Tongue (tissue), 3 donors: ENCODE measurements at places on chromosomes 5 and 9. TPM values are rescaled to one million over a fixed set of nuclear protein-coding genes. Genes with fewer than 3 reads are reported as not detected.

GRCh38 chr5:157900644-157901043 lies 41.7 kb upstream of the CLINT1 start:
- DNase-seq: no peak

- DNase-seq: no peak
These were observed 229.8 kb downstream of the FANCC start for GRCh38 chr9:95087659-95088242.

GRCh38 chr5:133807348-133807747 lies 161.1 kb downstream of the C5orf15 start:
- DNase-seq: no peak

DNA sequence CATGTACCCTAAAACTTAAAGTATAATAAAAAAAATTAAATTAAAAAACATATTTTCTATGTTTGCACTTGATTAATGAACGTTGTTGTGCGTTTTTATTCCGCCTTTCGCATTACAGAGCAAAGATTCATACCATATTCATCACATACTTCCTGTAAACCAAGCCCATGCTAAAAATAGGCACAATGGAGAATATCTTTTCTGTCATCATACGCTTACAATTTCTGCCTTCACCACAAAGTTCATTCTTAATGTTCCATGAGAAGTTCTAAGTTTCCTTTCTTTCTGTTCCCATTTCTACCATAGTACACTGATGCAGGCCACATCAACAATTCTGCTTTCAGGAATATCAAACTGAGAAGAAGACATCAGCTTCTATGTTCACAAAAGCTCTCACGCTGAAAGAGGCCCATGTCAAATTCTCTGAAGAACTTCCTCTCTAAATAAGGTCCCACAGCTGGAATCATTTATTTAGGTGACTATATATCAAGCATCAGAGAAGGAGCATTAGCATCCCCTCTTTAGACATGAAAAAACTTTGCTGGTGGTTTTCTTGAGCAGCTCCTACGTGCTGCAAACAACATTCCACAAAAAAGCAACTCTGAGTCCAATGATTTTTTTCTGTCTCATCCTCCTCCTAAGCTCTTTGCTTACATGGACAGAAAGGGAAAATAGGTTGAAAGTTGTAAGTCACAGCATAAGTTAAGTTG lies 456.4 kb downstream of the CDH10 start:
- DNase-seq: no peak

DNA sequence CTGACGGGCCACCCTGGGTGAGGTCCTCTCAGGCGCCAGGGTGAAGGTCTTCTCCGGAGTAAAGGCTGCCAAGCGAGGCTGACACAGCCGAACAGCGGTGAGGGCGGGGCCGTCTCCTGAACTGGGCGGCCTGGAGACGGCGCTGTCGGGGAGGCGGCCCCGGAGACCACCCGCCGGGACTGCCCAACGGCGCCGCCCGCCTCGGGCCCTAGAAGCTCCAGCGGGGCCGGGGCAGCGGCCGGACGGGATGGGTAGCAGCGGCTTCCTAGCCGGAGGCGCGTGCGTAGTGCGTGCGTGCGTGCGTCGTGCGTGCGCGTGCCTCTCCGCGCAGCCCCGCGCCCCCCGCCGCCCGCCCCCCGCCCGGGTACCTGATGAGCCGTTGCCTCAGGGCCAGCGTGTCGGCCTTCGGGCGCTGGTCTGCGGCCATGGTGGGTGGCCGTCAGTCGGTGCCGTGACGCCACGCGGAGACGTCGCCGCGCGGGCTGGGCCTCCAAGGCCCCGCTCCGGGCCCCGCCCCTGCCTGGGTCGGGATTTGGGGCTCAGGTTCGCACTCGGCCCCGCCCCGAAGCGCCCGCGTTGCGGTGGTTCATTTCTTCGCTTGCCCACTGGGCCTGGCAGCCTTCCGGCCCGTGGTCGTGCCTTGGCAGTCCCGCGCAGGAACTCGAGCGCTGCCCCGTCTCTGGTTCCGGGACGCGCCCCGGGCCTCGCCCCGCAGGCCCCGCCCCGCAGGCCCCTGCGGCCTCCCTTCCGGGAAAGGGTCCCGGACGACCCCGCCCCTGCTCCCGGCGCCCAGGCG lies at the start of gene PHYKPL:
PHYKPL (minus strand) TSS at position 679 of the 796 bp plus-strand sequence; CDS start at position 427, 252 bp downstream.
- DNase-seq: peak; percentile 87

GRCh38 chr9:137989999-137990715 lies 112.6 kb downstream of the CACNA1B start:
- no peak for DNase-seq

DNA sequence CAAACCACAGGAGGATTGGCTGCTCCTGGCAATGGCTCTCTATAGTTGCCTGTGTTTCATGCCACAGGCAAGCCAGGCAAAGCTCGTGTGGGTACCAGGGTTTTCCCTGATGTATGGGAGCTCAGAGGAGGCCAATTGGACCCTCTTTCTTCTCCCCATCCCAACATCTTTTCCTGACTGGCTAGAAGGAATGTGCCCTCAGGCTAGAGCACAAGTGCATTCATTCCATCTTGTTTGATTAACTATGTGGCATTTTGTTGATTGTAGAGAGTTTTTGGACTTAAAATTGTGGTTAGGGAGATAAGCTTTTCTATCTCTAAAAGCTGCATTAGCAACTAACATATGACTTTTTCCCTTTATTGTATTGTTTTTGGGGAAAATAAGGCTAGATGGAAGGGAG lies 561.3 kb downstream of the PSAT1 start:
- DNase-seq: no peak

GRCh38 chr9:1837453-1838084 lies 177.6 kb upstream of the SMARCA2 start:
- DNase-seq: peak; percentile 72

GRCh38 chr9:129885670-129886106 lies 50.4 kb downstream of the USP20 start:
- DNase-seq: peak; percentile 91

GRCh38 chr5:115624994-115625393 lies 842 bp downstream of the TMED7 start:
- DNase-seq: no peak

GRCh38 chr9:18720691-18721090 lies 246.7 kb downstream of the ADAMTSL1 start:
- DNase-seq: no peak

GRCh38 chr9:114202849-114203248 lies 47.5 kb downstream of the COL27A1 start:
- no peak for DNase-seq

DNA sequence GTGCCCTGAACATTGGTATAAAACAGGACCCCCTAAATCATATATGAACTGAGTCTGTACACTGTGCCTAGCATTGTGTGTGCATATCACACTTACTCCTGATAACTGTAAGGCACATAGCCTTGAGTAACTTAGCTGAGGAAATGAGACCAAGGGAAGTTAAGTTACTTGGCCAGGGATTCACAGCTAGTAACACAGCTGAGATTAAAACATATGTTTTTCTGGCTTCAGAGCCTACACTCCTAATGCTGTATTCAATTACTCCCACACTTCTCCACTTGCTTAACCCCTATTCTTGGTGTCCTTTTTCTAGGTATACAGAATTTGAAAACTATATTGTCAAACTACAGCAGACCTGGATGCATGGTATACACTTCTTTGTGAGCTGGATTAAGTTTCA lies 12.8 kb downstream of the GHR start:
- DNase-seq: peak; percentile 25

- DNase-seq: no peak
These were observed 313.0 kb downstream of the CETN3 start for GRCh38 chr5:90096415-90097081.

Gene IFNK
- total RNA-seq: not detected

Gene QRFP
- total RNA-seq: not detected

Gene TIGD6
- total RNA-seq: 2.1 TPM

Gene ACTBL2
- total RNA-seq: not detected

Gene PDE6A
- 0.31 TPM for total RNA-seq

Gene SHLD3
- total RNA-seq: 5.7 TPM

Gene PIGO
- 13.4 TPM for total RNA-seq

Gene PCDHGA8
- total RNA-seq: 3.0 TPM

Gene RUFY1
- 41.4 TPM for total RNA-seq
